ENCODE measurements at places on chromosomes 4 and X.

- DNase-seq = no peak
Measured at GRCh38 chr4:153997516-153997915, 208.6 kb upstream of the SFRP2 start.

GRCh38 chrX:13270360-13270759 lies 49.5 kb downstream of the ATXN3L start:
- no peak for DNase-seq

GRCh38 chr4:101306764-101307615 lies 40.3 kb downstream of the PPP3CA start:
- no peak for DNase-seq

DNA sequence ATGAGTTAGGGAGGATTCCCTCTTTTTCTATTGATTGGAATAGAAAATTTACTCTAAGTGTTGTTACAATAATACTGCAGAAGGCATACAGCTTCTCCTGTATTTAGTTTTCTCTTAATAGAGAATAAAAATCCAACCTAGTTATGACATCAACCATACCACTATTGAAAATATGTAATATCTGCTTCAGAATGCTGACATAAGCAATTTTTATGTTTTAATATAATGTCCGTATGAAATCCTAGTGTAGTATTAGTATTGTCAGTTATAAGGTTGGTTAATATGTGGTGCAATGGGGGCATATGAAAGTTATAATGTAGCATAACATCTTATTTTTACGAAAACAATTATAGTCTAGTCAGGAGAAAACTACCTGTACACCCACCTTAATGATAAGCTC lies 68.2 kb downstream of the HEPH start:
- no peak for DNase-seq

GRCh38 chr4:24211856-24212255 lies 322.0 kb upstream of the PPARGC1A start:
- peak; percentile 38 for DNase-seq

DNA sequence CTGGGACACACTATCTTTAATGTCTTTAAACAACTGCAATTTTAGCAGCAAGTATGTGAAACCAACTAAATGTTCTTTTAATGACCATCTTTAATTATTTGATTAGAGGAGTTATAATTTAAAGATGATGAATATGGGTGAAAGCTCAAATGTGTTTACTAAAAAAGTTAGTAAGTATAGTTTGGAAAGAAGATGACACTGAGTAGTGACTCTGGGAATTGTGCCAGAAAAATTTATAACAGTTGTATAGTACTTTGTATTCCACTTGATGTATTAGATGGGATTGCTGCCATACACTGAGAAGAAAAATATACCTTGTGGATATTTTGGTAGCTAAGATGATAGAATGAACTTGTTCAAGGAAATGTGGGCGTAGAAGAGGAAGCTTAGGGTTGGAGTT lies 19.5 kb upstream of the PACRGL start:
- DNase-seq = no peak

GRCh38 chr4:108157655-108158054 lies 11.1 kb downstream of the LEF1 start:
- DNase-seq = no peak

GRCh38 chrX:6778544-6779503 lies 243.9 kb upstream of the VCX3A start:
- no peak for DNase-seq

GRCh38 chr4:68613752-68614151 lies 37.6 kb upstream of the UGT2B17 start:
- DNase-seq = no peak

GRCh38 chr4:177266506-177266905 lies 43.2 kb upstream of the NEIL3 start:
- DNase-seq = no peak

- DNase-seq = no peak
Measured at GRCh38 chr4:1277667-1278665, 11.7 kb upstream of the MAEA start.

DNA sequence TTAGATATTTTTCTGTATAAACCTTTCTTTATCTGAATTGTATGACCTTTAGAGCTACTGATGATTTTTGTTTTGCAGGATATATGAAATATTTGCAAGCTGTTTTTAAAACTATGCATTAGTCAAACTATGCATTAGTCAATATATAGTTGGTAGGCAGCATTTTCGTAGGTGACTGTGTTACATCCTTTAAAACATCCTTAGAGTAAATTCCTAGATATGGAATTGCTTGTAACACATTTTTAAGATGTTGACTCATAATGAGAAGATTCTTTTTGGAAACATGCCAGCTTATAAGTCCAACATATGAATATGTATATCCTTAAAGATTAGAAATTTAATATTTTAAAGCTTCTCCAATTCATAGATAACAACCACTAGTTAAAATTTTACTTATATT lies 1768.5 kb downstream of the PCDH7 start:
- no peak for DNase-seq

GRCh38 chr4:127782275-127783025 lies at the start of gene HSPA4L:
Gene HSPA4L (plus strand): TSS chr4:127782322. CDS start chr4:127782551, 229 bp downstream.
- no peak for DNase-seq

DNA sequence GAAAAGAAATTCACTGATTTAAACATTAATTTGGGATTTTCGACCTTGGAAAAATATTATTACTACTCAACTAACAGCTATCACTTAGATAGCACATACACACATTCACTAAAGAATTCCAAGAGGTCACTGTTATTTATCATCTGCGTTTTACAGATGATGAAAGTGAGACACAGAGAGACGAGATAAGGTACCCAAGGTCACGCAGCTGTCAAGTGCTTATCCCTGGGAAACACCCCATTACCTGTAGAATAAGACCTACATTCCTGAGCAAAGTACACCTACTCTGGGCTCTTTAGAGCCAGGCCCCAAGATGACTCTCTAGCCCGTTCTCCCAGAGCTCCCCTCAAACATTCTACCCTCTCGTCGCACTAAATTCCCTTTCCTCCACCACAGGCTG lies 48.6 kb downstream of the HAUS3 start:
- DNase-seq = no peak

DNA sequence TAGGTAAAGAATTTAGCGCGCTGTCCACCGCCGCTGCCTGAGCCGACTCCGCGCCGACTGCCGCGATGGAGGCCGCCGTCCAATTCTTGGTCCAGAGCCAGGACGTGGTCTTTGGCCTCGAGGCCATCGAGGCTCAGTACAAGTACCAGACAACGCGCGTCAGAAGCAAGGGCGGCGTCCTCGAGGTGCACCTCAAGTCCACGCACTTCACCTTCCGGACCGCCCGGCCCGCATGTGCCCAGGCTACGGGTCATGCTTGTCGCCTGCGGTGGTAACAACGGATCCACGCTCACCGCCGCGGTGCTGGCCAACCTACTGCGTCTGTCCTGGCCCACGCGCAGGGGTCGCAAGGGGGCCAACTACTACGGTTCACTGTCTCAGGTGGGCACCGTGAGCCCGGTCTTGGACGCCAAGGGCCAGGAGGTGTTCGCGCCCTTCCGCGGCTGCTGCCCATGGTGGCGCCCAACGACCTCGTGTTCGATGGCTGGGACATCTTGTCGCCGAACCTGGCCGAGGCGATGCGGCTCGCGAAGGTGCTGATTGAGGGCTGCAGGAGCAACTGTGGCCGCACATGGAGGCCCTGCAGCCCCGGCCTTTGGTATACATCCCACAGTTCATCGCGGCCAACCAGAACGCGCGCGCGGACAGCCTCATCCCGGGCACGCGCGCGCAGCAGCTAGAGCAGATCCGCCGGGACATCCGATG lies 128.0 kb downstream of the ANAPC4 start:
- DNase-seq = no peak

- DNase-seq = no peak
Measured at GRCh38 chr4:48503233-48504025, 13.4 kb downstream of the ZAR1 start.

GRCh38 chr4:53313510-53313909 lies 52.4 kb downstream of the SCFD2 start:
- DNase-seq = no peak

GRCh38 chrX:103794119-103794518 lies 17.5 kb downstream of the PLP1 start:
- DNase-seq = no peak

- DNase-seq = no peak
Measured at GRCh38 chrX:67717571-67717970, 173.8 kb downstream of the AR start.

GRCh38 chr4:59161249-59161648 lies 2038.9 kb upstream of the ADGRL3 start:
- DNase-seq = no peak

DNA sequence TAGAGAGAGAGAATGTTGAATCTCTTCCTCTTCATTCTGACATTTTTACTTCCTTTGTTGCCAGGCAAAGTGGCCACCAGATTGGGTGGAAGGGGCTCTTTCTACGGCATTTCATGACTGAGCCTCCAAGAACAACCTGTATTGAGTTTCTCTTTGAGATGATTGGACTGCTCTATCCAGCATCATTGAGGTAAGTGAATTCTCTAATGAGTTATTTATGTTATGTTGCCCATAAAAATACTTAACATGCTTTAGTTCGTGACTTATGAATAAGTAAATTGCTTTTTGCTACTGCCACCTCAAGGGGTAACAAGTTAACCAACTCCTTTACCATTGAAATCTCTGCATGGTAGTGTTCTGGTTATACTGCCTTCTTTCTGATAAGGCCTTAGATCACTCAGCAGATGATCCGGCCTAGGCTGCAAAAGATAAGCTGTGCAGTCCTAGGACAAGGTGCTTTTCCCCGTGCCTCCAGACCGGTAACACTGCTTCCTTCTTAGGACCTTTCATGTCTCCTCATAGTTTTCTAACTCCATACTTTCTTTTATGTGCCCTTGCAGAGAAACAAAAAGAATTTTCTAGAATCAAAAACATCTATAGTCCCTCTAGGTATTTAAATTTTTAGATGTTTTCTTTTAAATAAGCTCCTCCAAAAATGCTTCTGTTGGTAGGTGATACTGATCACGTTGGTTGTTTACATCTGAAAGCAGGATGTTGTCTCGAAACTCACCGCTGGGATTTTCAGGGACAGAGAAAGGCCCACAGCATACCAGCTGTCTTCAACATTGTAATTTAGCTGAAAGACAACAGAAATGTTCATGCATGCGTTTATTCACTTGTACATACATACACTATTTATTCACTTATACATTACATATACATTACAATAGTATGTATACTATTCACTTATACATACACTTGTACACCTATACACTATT lies 157.1 kb upstream of the RBPJ start:
- no peak for DNase-seq

GRCh38 chrX:13162772-13163410 lies 118.5 kb upstream of the FAM9C start:
- no peak for DNase-seq

All from stromal cell of bone marrow (primary cell).